ENCODE measurements at places on chromosomes 6 and 20.

GRCh38 chr20:6623989-6624388 lies 143.5 kb upstream of the BMP2 start:
- DNase-seq: no peak
- no peaks in the 10 kb centered on the region for H3K4me1 ChIP-seq
- H3K27ac ChIP-seq: no peak overlapping the region
- no peaks in the 10 kb centered on the region for H3K36me3 ChIP-seq
- no peaks in the 10 kb centered on the region for H3K27me3 ChIP-seq

DNA sequence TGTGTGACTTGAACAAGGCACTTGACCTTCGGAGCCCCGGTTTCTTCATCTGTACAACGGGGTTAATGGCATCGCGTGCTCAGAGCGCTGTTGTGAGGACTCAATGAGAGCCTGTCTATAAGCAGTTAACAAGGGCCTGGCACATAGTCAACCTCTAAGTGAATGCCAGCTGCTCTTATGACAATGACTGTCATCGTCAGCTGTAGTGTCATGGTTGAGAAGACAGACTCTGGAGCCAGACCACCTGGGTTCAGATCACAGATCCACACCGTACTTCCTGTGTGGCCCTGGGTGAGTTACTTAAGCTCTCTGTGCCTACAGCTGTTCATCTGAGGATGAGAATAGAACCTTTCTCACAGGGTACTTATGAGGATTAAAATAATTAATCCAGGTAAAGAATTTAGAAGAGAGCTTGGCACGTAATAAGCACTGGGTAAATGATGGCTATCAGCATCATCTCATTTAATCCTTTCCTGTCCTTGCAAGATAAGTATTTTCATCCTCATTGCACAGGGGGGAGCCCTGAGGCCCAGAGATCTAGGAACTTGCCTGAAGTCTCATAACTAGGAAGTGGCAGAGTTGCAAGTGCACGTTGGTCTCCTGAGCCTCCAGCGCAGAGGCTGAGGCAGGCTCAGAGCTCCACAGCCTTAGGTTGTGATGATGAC lies 105.3 kb downstream of the EYA2 start:
- H3K27ac ChIP-seq: no peak overlapping the region
- H3K27me3 ChIP-seq: peaks cover 58% of the 10 kb centered on the region

GRCh38 chr20:36950414-36951197 lies 902 bp downstream of the SAMHD1 start:
- peaks cover 56% of the 10 kb centered on the region for H3K4me1 ChIP-seq
- H3K27me3 ChIP-seq: no peaks in the 10 kb centered on the region
- H3K36me3 ChIP-seq: peaks cover 4% of the 10 kb centered on the region
- peak; percentile 29 for DNase-seq

DNA sequence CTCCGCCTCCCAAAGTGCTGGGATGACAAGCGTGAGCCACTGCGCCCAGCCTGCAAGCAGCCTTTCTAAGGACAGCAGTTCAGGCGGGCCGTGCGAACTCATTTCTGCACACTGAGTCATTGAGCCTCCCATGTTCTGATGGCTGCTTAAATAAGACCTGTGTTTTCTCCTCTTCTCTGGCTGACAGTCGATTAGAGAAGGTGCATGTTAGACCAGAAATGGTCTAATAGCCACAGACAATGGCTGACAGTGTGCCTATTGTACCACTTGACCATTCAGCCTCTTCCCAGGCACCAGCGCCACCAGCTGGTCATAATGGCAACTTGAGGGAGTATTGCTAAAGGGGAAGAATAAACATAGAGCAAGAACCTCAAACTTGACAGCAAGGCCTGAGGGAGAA lies 6.2 kb downstream of the CST11 start:
- H3K4me3 ChIP-seq: no peak overlapping the region
- H3K27me3 ChIP-seq: peaks cover 8% of the 10 kb centered on the region
- peak; percentile 32 for DNase-seq
- H3K4me1 ChIP-seq: peaks cover 13% of the 10 kb centered on the region

GRCh38 chr20:53708129-53708968 lies 114.7 kb upstream of the ZNF217 start:
- peaks cover 57% of the 10 kb centered on the region for H3K4me1 ChIP-seq
- peak overlapping the region; percentile 94 for H3K27ac ChIP-seq
- DNase-seq: peak; percentile 64
- no peaks in the 10 kb centered on the region for H3K27me3 ChIP-seq

DNA sequence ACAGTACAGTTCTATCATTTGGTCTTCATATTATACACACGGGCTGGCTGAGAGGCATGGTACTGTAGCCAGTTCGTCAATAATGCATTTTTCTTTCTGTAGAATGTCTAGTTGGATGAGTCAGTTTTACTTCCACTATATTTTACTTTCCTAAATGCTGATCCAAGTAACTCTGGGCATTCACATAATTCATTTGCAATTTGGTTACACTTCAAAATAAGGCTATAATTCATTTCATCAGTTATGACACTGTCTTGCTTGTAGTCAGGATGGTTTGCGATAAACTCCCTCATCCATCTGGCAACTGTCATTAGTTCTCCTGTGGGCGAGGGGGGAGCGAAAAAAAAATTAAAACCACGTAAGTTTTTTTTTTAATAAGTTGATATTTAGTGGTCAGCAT lies 46.3 kb downstream of the GCLC start:
- H3K4me3 ChIP-seq: no peak overlapping the region
- H3K27me3 ChIP-seq: no peaks in the 10 kb centered on the region
- H3K36me3 ChIP-seq: no peaks in the 10 kb centered on the region

DNA sequence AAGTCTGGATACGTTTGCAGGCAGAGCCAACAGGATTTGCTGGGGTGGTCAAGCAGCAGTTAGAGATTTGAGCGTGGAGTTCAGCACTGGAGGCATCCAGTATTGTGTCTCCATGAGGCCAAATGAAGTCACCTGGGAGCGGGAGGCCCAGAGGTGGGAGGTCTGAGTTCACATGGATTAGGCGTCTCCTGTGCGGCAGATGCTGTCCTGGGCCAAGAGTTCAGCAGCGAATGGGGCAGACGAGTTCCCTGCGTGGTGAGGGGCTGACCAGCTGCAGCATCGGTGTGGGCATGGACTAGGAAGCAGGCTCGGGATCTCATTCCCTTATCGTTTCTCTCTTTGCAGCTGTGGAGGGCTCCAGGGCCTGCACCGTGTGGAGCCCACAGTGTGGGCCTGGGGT lies 66.2 kb downstream of the BCAS4 start:
- H3K36me3 ChIP-seq: no peaks in the 10 kb centered on the region
- no peak overlapping the region for H3K27ac ChIP-seq
- H3K4me3 ChIP-seq: no peak overlapping the region
- no peaks in the 10 kb centered on the region for H3K27me3 ChIP-seq

- no peaks in the 10 kb centered on the region for H3K27me3 ChIP-seq
- H3K4me3 ChIP-seq: no peak overlapping the region
- H3K36me3 ChIP-seq: no peaks in the 10 kb centered on the region
- no peaks in the 10 kb centered on the region for H3K4me1 ChIP-seq
- no peak overlapping the region for H3K27ac ChIP-seq
These were observed 121.3 kb downstream of the TFAP2B start for GRCh38 chr6:50939931-50940330.

DNA sequence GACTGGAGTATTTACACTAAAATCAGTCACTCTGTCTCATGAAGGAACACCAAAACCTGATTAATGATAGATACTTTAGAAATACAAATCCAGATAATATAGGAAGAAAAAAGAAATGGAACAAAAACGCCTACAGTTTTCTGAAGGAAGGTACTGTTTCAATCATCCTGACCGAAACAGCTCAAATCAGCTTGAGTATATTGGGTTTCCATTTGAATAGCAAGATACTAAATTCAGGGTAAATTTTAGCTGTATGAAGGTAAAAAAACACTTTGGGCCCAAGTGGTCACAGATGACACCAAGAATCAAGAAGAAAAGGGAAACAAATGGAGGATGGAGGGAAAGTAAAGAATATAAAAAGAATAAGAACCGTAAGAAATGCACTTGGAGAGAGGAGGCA lies 6.9 kb downstream of the ZSCAN23 start:
- H3K27ac ChIP-seq: no peak overlapping the region
- peaks cover 10% of the 10 kb centered on the region for H3K4me1 ChIP-seq
- no peak for DNase-seq
- H3K4me3 ChIP-seq: peak overlapping the region; percentile 13
- peaks cover 2% of the 10 kb centered on the region for H3K36me3 ChIP-seq

DNA sequence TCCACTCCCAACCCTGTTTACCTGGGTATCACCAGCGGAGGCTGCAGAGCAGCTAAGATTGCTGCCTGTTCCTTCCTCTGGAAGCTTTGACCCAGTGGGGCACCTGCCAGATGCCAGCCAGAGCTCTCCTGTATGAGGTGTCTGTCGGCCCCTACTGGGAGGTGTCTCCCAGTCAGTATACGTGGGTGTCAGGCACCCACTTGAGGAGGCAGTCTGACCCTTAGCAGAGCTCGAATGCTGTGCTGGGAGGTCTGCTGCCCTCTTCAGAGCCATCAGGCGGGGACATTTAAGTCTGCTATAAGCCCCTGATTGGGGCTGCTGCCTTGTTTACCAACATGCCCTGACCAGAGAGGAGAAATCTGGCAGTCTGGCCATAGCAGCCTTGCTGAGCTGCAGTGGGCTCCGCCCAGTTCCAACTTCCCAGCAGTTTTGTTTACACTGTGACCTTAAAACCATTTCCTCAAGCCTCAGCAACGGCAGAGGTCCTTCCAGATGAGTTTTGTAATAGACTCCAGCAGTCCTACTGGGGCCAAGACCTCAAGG lies 2.8 kb downstream of the RAET1E start:
- peaks cover 35% of the 10 kb centered on the region for H3K27me3 ChIP-seq
- H3K4me1 ChIP-seq: peaks cover 15% of the 10 kb centered on the region
- H3K27ac ChIP-seq: no peak overlapping the region

GRCh38 chr6:1285956-1286355 lies 25.9 kb upstream of the FOXQ1 start:
- no peak overlapping the region for H3K4me3 ChIP-seq
- H3K27ac ChIP-seq: no peak overlapping the region
- peaks cover 40% of the 10 kb centered on the region for H3K27me3 ChIP-seq
- no peak for DNase-seq
- H3K4me1 ChIP-seq: no peaks in the 10 kb centered on the region

GRCh38 chr6:104858642-104859041 lies 1.1 kb downstream of the HACE1 start:
- peaks cover 3% of the 10 kb centered on the region for H3K27me3 ChIP-seq
- H3K4me1 ChIP-seq: peaks cover 32% of the 10 kb centered on the region
- peak overlapping the region; percentile 30 for H3K27ac ChIP-seq
- DNase-seq: no peak
- H3K4me3 ChIP-seq: peak overlapping the region; percentile 98

DNA sequence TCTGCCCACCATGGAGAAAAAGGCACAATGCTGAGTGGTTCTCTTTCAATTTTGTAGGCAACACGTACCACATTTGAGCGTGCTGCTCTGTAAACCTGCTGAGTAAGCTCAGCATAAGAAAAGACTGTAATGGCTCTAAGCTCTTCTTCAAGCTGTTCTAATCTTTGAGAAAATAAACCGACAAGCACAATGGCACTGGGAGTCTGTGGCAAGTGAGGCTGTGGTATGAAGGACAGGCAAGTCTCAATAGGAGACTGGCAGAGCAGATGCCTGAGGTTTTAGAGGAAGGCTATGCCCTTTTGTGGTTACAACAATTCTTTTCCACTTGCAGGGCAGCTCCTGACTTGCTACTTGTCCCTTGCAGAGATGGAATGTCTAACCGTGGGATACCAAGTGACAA lies 136.7 kb upstream of the EXOC2 start:
- H3K27me3 ChIP-seq: peaks cover 24% of the 10 kb centered on the region
- H3K27ac ChIP-seq: no peak overlapping the region
- DNase-seq: no peak
- H3K36me3 ChIP-seq: peaks cover 4% of the 10 kb centered on the region
- H3K4me3 ChIP-seq: no peak overlapping the region

- no peaks in the 10 kb centered on the region for H3K4me1 ChIP-seq
- no peaks in the 10 kb centered on the region for H3K36me3 ChIP-seq
- H3K27ac ChIP-seq: no peak overlapping the region
- DNase-seq: no peak
- H3K27me3 ChIP-seq: peaks cover 8% of the 10 kb centered on the region
These were observed 684.1 kb upstream of the NRSN1 start for GRCh38 chr6:23441808-23442461.

DNA sequence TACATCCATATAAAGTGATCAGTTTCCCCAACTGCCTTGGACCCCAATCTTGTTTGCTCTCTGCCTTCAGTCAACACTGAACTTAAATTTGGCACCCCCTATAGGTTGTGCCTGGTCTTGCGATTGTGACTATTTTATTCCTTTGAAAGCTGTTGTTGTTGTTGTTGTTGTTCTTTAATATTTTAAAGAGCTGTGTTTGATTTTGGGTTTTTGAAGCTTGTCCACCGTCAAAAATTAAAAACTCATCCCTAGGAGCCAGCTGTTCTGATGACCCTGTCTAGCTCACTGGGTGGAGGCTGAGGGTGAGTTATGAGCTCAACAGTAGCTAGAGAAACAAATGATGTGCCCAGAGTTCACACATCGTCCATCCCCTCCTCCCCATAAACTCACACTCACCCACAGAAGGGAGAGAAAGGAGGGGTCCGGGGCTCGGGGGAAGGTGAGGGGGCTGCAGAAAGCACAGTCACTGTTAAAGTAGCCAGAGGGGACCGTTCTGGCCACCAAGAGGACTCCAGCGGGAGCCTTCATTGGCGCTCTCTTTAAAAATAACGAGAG lies 4.0 kb downstream of the SIM1 start:
- no peak overlapping the region for H3K4me3 ChIP-seq
- H3K36me3 ChIP-seq: peaks cover 12% of the 10 kb centered on the region
- no peak overlapping the region for H3K27ac ChIP-seq
- peaks cover 26% of the 10 kb centered on the region for H3K4me1 ChIP-seq

GRCh38 chr6:147054158-147054557 lies 150.1 kb upstream of the STXBP5 start:
- peaks cover 5% of the 10 kb centered on the region for H3K4me1 ChIP-seq
- H3K4me3 ChIP-seq: no peak overlapping the region
- no peak for DNase-seq
- H3K36me3 ChIP-seq: no peaks in the 10 kb centered on the region

GRCh38 chr6:47729019-47729418 lies 30.6 kb downstream of the ADGRF4 start:
- H3K27ac ChIP-seq: no peak overlapping the region
- H3K36me3 ChIP-seq: no peaks in the 10 kb centered on the region
- H3K27me3 ChIP-seq: no peaks in the 10 kb centered on the region
- H3K4me3 ChIP-seq: no peak overlapping the region
- no peak for DNase-seq
- H3K4me1 ChIP-seq: peaks cover 18% of the 10 kb centered on the region

DNA sequence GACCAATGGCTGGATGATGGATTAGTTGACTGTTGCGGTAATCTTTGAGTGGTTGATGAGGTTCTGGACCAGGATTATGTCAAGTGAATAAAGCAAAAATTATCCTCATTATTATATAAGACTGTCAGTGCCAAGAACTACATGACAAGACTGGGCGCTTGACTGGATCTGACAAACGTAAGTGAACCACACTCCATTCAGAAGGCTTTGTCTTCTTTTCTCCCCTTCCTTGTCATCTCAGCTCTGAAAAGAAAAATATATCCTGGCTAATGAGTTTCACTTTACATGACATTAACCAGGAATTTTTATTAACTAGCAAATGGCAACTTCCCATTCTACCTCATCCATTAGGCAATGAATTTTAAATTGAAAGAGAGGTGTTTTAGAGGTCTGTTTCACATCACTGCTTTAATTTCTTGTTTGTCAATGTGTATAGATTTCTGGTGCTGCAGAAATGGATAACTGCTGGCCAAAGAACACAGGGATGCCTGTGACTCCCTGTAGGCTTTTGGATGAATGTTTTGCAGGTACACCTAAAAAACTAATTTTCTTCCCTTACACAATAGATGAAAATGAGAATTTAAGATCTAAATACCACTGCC lies 150.1 kb downstream of the ELOVL4 start:
- no peaks in the 10 kb centered on the region for H3K36me3 ChIP-seq
- no peak for DNase-seq
- no peak overlapping the region for H3K27ac ChIP-seq
- no peaks in the 10 kb centered on the region for H3K27me3 ChIP-seq
- no peaks in the 10 kb centered on the region for H3K4me1 ChIP-seq

All from activated T-cell treated with anti-CD3 and anti-CD28 coated beads, Interleukin-2, amount 50 U/mL, for 72 hours (primary cell).